Bone marrow (tissue), 2 donors: ENCODE measurements at places on chromosomes 11 and 22.

DNA sequence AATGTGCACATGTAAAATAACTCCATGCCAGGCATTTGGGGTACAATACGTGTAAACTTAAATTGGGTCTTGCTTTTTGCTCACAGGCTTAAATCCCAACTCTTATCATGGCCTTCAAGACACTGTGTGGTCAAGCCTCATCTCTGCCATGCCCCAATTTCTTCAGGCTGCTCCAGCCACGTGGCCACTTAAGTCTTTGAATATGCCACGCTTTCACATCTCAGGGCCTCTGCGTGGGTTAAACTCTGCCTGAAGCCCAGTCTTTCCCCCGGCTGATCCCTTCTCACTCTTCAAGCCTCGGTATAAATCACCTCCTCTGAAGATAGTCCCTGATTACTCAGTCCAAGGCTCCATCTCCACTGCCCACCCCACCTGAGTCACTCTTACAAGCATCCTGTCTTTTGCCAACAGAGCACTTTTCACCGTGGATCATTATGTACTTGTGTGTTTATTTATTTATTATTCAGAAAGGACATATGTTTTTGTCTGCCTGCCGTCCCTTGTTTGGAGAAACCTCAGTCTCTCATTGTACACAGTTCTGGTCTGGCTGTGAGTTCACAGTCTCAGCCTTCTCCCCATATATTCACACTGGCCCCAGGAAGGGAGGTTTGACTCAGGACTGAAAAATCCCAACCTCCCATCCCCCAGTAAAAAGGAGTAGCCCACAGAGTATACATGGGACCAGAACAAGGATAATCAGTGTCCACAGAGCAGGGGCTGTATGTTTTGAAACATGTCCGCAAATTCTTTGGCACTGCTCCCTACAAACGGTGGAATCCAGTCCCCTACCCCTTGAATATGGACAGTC is 344.7 kb downstream of the MN1 start:
- DNase-seq = no peak

- no peak for DNase-seq
Measured at GRCh38 chr11:113562981-113563461, 87.8 kb upstream of the DRD2 start.

GRCh38 chr11:59555601-59556114 is 44.3 kb downstream of the OR4D9 start:
- DNase-seq = no peak

- no peak for DNase-seq
Measured at GRCh38 chr22:31446767-31447166, 42.9 kb downstream of the EIF4ENIF1 start.

GRCh38 chr22:40200795-40201530 is 23.2 kb downstream of the TNRC6B start:
- no peak for DNase-seq
